ENCODE measurements at places on chromosomes 6 and 20. TPM values are rescaled to one million over a fixed set of nuclear protein-coding genes. Genes with fewer than 3 reads are reported as not detected.

Gene KCNS1
- polyA plus RNA-seq: 0.04 TPM

Gene NDRG3
- polyA plus RNA-seq: 19.3 TPM

Gene RREB1
- 11.4 TPM for polyA plus RNA-seq

Gene MPIG6B
- 0.13 TPM for polyA plus RNA-seq

Gene BANF2
- not detected for polyA plus RNA-seq

Gene FOXA2
- not detected for polyA plus RNA-seq

Gene PPIL6
- polyA plus RNA-seq: 2.0 TPM

Gene SMOC2
- polyA plus RNA-seq: 10.6 TPM

Gene IL17F
- polyA plus RNA-seq: not detected

Gene SSTR4
- not detected for polyA plus RNA-seq

Gene POU5F1
- polyA plus RNA-seq: 2.0 TPM

Gene GHRH
- not detected for polyA plus RNA-seq

Gene LY6G6F
- polyA plus RNA-seq: not detected

Gene TDRD6
- polyA plus RNA-seq: 1.4 TPM

Gene TFAP2C
- 0.03 TPM for polyA plus RNA-seq

Gene PPP1R16B
- 2.5 TPM for polyA plus RNA-seq

Gene HLA-DRA
- polyA plus RNA-seq: 49.7 TPM

Gene PCK1
- polyA plus RNA-seq: 2.2 TPM

Gene C20orf144
- 0.03 TPM for polyA plus RNA-seq

Gene TRERF1
- polyA plus RNA-seq: 1.7 TPM

Gene SCUBE3
- 1.2 TPM for polyA plus RNA-seq

Gene UCKL1
- 130 TPM for polyA plus RNA-seq

Gene PSMG4
- 38.6 TPM for polyA plus RNA-seq

Gene CCN5
- 87.2 TPM for polyA plus RNA-seq

Gene C6orf47
- polyA plus RNA-seq: 18.5 TPM
